ENCODE measurements at places on chromosomes 4 and X. TPM values are rescaled to one million over a fixed set of nuclear protein-coding genes. Genes with fewer than 3 reads are reported as not detected.

The MEPE gene
- not detected for total RNA-seq

DNA sequence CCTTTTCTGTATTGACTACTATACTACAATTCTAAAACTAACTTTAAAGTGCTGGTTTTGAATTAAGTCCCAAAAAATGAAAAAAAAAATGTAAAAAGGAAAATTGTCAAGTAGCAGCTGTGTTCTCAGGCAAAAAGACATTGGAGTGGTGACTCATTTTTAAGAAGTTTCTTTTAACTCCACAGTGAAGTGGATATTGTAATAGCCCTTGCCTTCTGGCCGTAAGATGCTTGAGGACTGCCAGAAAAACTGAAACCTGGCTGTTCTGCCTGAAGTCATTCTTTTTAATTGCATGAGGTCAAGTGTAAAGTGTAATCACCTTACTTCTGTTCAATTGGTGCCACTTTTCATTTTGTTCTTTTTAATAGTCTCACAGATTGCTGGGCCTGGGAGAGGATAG is 28.9 kb downstream of the SPANXD start:
- H3K4me1 ChIP-seq: no peaks in the 10 kb centered on the region
- DNase-seq: no peak
- H3K27ac ChIP-seq: no peak overlapping the region
- H3K36me3 ChIP-seq: no peaks in the 10 kb centered on the region
- H3K27me3 ChIP-seq: no peaks in the 10 kb centered on the region
- no peak overlapping the region for H3K4me3 ChIP-seq

DNA sequence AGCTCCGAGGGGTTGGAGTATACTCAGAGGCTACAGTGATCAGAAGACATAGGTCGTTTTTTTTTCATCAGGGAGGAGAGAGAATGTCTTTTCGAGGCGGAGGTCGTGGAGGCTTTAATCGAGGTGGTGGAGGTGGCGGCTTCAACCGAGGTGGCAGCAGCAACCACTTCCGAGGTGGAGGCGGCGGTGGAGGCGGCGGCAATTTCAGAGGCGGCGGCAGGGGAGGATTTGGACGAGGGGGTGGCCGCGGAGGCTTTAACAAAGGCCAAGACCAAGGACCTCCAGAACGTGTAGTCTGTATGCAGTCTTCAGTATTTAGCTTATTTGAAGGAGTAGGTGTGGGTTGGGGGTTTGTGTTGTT is 500 bp downstream of the GAR1 start:
- no peak for DNase-seq
- H3K4me1 ChIP-seq: peaks cover 53% of the 10 kb centered on the region
- H3K27me3 ChIP-seq: no peaks in the 10 kb centered on the region
- H3K4me3 ChIP-seq: peak overlapping the region; percentile 84

DNA sequence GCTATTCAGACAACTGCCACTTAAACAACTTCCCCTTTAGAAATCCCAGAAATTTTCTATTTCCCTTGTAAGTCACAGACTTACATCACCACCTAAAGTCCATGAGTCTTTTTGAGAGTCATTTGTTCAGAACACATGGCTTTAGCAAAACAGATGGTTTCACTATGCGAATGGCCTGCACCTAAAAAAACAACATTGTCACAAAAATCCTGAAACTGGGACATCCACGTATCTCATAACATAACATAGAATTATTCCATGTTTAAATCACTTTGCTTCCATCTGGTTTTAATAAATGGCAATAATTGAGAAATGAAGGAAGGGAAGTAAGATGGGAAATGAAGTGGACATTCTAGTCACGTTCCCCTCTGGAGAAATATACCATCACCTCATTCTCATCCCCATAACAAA is 155.3 kb upstream of the EDNRA start:
- H3K4me1 ChIP-seq: no peaks in the 10 kb centered on the region
- no peak overlapping the region for H3K4me3 ChIP-seq
- H3K36me3 ChIP-seq: no peaks in the 10 kb centered on the region
- no peaks in the 10 kb centered on the region for H3K27me3 ChIP-seq

DNA sequence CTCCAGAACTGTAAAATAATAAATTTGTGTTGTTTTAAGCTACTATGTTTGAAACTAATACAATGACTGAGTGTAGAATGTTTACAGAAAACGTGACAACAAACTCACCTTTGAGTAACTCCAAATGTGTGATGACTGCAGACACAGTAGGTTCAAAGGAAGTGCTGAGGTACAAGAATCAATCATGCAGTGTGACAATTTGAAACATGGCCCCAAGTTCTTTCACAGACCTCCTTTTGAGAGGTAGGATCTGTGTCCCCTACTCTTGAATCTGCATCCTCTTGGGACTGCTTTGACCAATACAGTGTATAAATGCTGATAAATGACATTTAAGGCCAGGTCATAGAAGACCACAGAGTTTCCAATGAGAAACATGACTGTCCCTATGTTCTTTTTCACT is 667.7 kb upstream of the DIPK2B start:
- no peak for DNase-seq
- no peaks in the 10 kb centered on the region for H3K36me3 ChIP-seq
- H3K4me1 ChIP-seq: no peaks in the 10 kb centered on the region
- H3K27ac ChIP-seq: no peak overlapping the region
- no peaks in the 10 kb centered on the region for H3K27me3 ChIP-seq
